ENCODE measurements at places on chromosomes 3 and 15.

DNA sequence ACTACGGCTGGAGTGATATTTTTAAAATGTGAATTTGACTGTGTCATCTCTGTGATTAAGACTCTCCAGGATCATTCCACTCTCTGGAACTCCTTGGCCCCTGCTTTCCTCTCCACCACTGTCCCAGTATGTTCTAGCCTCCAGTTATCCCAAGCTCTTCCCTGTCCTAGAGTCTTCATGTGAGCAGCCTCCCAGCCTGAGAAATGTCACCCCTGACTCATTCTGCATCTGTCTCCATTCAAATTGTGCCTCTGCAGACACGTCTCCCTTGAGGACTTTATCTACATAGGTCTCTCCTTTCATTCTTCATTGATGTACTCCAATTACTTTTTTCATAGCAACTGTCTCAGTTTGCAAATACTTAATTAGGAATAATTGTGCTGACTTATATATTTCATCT is 317.7 kb upstream of the ADAMTS9 start:
- DNase-seq = no peak

GRCh38 chr15:50050986-50051743 is 67.9 kb downstream of the ATP8B4 start:
- no peak for DNase-seq

DNA sequence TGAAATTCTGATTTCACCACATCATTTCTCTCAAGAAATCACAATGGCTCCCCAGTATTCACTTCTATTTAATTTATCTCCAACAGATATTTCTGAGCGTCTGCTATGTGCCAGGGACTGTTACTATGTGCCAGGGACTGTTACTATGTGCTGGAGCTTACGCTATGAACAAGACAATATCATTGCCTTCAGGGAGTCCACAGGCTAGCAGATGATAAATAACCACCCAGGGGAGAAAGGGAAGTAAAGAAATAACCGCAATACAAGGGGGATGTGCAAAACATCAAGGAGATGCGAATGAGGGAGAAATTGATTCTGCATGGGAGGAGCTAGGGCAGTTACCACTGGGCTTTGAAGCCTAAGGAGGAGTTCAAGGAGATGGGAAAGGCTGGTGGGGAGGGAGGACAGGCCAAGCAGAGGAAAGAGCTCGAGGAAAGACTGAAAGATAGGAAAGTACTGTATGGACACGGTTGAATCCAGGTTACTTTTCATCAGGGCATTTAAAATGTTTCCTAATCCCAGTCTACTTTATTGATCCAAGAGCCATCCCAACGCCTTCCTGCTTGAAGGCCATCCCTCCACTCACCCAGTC is 2.5 kb downstream of the THSD4 start:
- no peak for DNase-seq

GRCh38 chr3:174951498-174952005 is 92.4 kb downstream of the NAALADL2 start:
- DNase-seq = no peak

GRCh38 chr15:50183112-50183794 is 1.3 kb downstream of the SLC27A2 start:
- no peak for DNase-seq

- DNase-seq = peak; percentile 48
Observed at GRCh38 chr15:56491110-56491722, 26.3 kb upstream of the MNS1 start.

- no peak for DNase-seq
Observed at GRCh38 chr15:73965758-73966113, 26.4 kb downstream of the STOML1 start.

DNA sequence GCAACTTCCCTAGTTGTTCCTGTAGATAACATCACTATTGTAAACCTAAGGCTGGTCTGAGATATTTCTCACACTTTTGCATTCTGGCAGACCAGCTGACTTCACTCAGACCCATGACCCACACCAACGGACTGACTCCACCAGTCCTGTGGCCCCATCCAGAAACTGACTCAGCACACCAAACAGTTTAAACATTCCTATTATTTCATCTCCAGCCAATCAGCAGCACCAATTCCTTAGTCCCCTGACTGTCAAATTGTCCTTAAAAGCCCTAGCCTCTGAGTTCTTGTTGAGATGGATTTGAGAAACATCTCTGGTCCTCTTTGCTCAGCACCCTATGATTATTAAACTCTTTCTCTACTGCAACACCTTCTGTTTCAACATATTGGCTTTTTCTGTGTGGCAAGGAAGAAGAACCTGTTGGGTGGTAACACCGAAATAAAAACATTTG is 12.2 kb upstream of the IDH2 start:
- DNase-seq = no peak

DNA sequence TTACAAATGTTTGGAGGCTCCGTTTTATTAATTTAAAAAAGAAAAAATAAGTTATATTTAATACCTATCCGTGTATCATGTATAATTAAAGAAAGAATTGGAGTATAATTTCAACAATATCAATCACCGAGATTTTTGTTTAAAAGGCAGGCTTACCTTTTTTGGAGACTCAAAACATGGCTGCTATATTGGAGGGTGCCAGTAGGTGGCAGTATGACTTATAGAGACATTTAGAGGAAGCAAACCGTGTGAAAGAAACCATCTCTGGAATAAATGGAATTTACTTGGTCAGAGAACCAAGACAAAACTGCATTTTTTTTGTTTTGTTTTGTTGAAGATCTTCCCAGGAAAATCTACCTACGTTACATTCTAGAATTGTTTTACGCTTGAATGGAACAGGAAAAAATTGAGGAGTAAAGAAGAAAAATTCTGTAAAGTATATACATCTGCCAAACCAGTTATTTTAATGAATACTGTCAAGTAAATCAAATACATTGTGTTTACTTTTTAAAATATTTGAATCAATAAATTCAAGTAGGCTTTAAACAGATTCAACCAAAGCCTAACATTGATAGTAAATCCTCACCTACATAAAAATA is 802.6 kb upstream of the ALCAM start:
- peak; percentile 63 for DNase-seq

DNA sequence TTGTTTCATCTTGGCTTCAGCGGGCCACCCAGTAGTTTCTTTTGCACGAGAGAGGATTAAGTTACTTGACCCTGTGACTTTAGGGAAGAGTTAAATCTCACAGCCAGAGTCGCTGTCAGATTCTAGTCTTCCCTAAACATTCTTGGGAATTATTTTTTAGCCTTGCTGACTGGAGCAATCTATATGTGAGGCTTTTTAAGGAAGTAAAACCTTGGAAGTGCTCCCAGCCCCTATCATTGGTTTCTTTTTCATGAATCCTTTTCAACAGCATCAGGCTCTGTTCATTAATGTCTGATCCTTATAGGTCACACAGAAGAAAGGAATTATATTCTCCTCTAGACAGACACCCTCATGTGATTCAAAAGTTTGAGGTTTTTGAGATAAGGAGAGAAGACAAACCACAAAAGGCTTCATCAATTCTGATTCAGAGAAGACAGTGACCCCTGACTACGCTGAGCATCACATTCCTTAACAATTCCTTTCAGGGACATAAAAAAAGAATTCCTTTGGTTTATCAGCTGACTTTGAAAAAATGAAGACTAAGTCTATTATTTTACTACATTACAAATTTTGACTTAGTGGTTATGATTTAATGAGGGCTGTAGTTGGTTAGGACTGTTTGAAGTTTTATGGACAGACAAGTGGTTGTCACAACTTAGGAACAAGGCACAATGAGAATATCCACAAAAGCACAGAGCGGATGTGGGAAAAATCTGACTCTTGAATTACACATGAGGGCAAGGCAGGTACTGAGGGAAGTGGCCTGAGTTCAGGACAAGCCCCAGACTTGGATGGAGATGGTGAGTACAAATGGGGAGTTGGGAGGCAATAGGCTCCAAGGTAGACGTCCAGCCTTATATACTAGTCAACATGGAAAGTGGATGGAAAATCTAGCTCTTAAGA is 171.1 kb upstream of the STT3B start:
- DNase-seq = no peak

DNA sequence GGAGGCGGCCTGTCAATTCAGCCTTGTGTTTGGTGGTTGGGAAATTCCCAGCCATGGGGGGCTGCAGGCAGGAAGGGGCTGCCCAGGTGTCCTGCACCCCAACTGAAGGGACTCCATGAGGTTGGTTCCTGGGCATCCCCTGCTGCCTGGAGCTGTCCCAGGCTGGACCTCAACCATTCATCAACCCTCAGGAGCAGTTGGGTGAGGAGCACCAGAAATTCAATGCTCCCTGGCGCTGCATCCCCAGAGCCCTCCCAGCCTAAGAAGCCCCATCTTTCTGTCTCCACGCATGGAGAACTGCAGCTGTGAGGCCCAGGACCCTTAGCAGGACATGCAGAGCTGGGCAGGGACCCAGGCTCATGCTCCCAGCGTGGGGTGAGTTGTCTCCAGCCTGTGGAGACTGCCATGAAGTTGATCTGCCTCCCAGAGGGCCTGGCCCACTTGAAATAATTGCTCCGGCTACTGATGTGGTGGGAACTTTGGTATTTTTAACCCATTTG is 8.0 kb upstream of the SEMA3B start:
- no peak for DNase-seq

- no peak for DNase-seq
Observed at GRCh38 chr3:20648921-20649381, 462.9 kb upstream of the SGO1 start.

DNA sequence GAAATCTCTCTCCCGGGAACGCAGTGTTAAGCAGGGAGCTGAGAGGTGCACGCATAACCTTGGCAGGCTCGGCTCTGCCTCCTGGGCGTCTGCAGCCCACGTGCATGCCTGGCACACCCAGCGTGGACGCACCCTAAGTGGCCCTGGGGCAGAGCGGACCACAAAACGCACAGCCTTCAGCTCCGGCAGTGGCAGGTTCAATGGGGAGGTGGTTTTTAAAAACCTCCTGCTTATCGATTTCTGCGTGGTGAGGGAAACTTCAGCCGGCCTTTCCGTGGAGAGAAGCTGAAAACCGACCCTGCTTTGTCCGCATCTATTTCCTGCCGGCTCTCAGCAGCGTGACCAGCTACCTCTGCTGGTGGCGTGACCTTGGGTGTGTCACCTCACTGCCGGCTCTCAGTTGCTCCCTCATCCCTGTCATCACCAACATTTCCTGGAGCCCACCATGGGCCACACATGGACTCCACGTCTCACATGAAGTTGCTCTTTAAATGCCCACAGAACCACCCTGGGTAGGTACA is 134.8 kb upstream of the MEF2A start:
- peak; percentile 5 for DNase-seq

GRCh38 chr3:31133541-31133940 is 239.1 kb upstream of the GADL1 start:
- no peak for DNase-seq

DNA sequence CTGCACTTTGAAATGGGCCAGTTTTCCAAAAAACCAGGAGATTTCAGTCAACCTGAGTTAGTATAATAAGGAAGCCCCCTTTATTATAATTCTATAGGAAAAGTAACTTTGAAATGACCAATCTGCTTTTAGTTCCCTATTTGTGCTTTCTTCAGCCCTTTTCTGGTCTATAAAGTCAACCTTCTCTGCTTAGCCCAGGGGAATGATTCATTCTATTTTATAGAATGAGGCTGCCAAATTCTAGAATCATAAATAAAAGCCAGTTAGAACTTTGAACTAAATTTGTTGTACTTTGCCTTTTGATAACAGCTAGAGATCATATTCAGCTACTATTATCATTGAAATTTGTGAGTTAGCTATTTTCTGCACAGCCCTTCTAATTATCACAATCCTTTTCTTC is 24.7 kb downstream of the CIP2A start:
- no peak for DNase-seq

DNA sequence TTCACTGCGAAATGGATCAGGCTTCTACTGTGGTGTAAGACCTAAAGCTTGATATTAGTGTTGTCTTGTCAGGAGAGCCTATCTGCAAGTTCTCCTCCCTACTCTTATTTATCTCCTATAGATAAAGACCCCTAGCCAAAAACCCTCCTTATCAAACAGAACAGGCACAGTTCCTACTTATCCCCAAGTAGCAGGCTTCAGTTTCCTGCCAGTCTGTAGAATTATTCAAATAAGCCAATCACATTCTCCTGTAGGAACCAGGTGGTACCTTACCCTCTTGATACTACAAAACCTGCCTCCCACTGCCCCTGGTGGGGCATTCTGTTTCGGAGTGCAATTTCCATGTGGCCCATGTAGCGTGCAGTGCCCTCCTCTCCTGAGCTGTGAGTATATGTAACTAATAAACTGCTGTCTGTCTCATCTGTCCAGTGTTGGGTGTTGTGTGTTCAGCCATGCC is 28.7 kb downstream of the HDGFL3 start:
- DNase-seq = no peak

DNA sequence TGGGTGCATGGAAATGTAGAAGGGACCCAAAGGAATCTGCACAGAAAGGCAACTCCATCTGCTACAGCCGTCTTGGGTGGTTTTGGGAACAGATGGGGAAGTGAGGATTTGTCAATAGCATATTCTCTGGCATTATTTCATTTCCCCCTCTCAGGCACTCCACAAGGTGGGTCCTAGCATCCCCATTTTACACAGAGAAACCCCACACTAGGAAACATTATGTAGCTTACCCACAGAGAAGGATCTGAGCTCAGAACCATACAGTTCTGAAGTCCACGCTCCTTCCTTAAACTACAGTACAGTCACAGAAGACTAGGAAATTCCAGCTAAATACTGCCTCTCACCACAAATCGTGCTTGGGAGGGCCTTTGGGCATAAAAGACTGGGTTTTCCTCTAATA is 61.2 kb upstream of the CTNNB1 start:
- no peak for DNase-seq

GRCh38 chr3:124985349-124985748 is 50.8 kb upstream of the MUC13 start:
- no peak for DNase-seq

DNA sequence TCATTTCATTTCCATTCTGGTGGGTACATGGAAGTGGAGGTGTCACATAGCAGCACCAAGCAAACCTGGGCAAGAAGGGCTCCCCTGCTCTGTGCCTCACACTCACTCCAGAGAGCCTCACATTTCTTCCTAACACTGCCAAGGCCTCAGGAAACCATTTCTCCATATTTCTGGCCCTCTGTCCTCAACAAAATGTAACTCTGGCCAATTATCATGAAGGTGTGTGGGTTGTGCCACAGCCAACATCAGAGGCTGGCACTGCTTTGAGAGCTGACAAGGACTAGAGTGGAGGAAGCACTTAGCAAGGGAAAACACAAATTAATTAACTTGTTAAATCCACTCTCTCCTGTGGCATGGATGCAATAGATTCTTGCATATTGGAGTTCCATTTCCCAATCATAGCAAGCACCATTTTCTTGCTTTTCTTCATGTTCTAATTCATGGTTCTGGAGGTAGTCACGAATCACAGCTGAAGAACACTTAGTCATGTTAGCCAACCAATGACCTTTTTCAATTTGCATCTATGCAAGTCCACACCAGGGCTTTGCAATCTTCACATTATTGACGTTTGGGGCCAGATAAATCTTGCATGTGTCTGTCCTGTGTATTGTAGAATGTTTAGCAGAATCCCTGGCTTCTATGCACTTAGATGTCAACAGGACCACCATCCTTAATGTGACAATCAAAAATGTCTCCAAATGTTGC is 241.1 kb downstream of the PLCL2 start:
- DNase-seq = no peak

Measured in activated naive CD4-positive, alpha-beta T cell treated with anti-CD3 and anti-CD28 coated beads, Interleukin-2, amount 50 U/mL, for 16 hours (primary cell).